Fibroblast of skin of abdomen (primary cell): ENCODE measurements at places on chromosomes 6 and 20.

DNA sequence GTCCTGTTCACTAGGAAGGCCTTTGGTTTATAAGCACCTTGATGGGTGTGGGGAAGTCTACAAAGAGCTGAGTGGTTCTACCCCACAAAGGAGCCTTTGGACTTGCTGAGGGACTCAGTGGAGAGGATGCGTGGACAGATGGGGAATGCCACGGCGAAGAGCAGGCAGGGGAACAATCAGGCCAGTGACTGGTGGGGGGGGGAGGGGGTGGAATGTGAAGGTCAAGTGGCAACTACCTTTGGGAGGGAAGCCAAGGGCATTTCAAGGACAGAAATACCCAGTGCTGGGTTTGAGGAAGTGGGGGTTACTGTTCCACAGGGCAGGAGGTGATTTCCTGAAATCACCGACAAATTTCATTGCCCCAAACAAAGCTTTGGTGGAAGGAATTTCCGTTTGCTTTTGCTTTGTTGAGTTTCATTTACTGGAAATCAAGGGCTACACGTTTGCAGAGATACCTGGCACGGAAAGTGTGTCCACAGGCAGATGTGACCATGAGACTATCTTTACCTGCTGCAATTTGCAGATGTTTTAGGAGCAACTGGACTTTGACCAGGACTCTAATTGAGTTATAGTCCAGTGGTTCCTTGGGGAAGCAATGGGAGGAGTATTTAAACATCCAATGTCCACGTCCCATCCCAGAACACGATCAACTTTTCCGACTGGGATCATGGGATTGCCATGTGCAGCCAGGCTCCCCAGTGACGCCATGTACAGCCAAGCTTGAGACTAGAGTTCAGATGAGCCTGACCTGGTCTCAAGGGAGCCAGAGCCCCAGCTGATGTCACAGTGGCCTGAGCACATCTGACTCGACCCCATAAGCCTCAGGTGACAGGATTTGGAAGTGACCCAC lies 8.0 kb downstream of the CST3 start:
- DNase-seq = no peak

DNA sequence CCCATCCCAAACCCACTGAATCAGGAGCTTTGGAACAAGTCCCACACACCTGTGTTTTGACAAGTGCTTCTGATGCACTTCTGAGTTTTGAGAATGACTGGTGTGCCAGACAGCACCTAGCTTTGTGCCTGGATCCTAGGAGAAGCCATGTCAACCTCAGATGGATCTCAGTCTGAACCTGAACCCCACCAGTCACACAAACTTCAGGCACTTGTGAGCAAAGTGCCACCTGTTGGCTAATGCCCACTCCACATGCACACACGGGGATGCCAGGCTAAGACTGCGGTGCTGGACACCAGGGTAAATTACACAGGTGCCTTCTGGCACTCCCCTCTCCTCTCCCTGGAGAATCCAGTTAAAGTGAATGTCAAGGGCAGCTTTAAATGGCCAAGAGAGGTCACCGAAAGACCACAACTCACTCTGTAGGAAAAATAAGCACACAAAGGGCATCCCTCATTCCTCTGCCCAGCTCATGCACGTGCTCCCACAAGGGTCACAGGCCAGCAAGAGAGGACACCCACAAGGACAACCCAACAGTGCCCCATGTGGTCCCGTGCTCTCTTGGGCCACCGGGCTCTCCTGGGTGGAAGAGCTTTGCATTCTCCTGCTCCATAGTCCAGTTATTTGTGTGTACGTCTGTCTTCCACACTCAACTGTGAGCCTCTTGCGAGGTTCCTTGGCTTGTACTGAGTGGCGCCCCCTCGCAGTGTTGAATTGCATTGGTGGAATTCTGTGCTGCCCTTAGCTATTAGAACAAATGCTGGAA lies 45.6 kb downstream of the TAF8 start:
- DNase-seq = no peak

DNA sequence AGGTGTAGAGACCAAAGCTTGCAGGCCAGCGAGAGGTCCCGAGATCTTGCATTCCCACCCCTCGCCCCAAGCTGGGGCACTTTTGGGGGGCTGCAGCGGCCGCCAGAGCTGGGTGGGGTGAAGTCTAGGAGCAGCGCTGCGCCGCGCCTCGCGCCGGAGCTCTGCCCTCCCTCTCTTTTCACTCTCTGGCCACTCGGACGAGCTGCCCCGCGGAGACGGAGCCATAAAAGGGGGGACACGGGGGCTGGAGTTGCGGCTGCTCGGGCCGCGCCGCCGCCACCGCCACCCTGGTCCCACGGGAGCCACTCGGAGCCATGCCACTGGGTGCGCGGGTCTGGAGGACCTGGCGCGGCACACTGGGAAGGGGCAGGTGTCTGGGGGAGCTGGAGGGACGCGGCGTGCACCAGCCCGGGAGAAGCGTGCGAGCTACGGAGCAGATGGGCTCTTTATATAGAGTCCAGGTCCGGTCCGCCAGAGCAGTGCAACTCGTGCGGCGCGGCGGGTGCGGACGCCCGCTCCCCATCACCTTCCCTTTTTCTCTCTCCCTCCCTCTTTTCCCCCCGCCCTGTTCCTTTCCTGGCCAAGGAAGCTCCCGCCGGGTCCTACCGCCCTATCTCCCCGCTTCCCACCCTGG lies 687 bp upstream of the HTR1B start:
- DNase-seq = no peak

GRCh38 chr6:116371120-116371917 lies 572 bp downstream of the DSE start:
- DNase-seq = peak; percentile 94

GRCh38 chr6:19697744-19698290 lies 139.4 kb upstream of the ID4 start:
- DNase-seq = peak; percentile 85

DNA sequence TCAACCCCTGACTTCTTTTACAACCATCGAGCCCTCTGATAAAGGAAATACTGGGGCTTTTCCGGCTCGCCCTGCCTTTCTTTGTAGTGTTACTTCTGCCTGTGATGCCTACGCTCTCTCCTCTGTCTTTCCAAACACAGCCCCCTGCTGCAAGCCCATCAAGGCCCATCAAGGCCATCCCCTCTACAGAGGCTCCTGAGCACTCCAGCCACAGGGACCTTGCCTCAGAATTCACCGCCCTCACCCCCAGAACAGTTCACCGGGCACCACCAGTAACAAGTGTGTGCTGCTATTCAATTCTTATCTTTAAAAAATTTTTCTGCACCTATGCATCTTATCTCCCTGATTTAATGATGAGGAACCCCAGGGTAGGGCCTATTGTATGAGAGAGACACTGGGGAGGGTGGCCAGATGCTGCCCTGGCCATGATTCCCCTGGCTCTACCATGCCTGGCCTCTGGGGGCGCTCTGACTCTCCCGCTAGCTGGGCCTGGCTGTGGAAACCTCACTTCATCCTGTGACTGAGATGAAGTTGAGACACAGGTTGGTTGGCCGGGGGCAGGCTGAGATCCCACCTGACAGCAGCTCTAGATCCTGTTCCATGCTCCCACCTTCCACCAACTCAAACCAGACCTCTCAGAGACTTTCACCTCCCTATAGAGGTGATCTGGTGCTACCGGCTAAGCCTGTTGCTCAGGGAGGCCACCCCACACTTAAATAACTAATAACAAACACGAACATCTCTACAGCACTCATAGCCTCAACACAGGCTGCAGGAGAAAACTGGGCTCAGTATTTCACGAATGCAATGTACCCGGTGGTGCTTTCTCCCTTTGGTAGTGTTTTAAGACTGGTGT lies 19.2 kb upstream of the GLP1R start:
- no peak for DNase-seq

DNA sequence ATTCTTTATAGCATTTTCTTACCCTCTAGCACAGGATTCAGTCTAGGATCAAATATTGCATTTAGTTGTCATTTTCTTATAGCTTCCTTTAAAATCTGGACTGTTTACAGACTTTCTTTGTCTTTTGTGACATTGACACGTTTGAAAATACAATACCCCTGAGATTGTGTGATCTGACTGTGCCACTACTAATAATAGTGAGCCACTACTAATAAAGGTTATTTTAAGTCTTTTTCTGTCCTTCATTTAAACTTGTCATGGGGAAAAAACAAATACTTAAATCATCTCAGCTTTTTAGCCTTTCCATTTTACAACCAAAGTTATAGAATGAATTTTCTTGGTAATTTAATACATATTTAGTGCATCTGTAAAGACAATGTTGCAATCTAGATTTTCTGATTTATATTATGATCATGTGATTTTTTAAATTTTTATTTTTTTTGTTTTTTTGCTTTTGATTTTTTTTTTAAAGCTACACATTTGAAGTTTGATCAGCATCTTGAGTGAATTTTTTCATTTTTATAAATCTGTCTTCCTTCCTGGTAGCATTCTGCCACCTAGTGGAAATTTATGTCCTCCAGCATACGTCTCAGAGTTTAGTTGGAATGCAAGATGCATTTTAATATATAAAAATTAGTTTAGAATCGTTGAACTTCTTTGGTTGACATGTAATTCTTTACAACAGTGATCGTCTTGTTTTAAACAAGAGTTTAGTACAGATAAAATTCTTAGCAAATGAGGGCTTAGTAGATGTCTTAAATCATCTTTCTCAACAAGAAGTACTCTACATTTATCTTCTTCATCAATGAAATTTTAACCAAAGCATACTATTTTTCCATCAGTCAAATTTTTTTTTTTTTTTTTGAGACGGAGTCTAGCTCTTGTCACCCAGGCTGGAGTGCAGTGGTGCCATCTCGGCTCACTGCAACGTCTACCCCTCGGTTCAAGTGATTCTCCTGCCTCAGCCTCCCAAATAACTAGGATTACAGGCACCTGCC lies 119.4 kb downstream of the NCOA3 start:
- DNase-seq = peak; percentile 63

DNA sequence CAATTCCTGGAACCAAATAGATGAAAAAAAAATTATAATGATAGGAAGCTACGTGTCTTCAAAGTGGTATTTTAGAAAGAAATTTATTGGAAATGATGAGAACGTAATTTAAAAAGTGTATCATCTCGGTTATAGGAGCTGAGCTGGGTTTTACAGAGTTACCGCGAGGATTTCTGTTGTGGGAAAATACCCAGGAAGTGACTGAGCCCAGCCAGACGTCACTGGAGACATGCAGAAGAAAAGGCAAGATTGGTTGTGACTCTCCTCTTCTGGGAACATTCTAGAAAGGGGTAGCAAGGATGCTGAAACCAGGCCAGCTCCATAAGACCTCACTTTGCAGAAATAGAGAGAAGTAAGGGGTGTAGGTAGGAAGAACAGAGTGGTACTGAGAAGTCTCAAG lies 95.9 kb upstream of the ADGRF1 start:
- DNase-seq = no peak

GRCh38 chr6:45488889-45489288 lies 111.2 kb upstream of the SUPT3H start:
- no peak for DNase-seq

GRCh38 chr6:136640132-136640915 lies 90.1 kb upstream of the MAP7 start:
- peak; percentile 30 for DNase-seq

- no peak for DNase-seq
Observed at GRCh38 chr6:90049295-90049694, 155.0 kb downstream of the GJA10 start.

- no peak for DNase-seq
Observed at GRCh38 chr20:16395366-16395765, 177.9 kb downstream of the KIF16B start.

- no peak for DNase-seq
Observed at GRCh38 chr20:54794874-54795273, 319.5 kb downstream of the DOK5 start.

- DNase-seq = no peak
Observed at GRCh38 chr6:7124636-7125035, 16.9 kb downstream of the RREB1 start.

GRCh38 chr6:88910922-88911778 lies 52.3 kb downstream of the RNGTT start:
- DNase-seq = no peak

- DNase-seq = peak; percentile 75
Observed at GRCh38 chr6:25223490-25223991, 55.6 kb upstream of the CARMIL1 start.

- peak; percentile 97 for DNase-seq
Observed at GRCh38 chr6:30686908-30687658, 638 bp upstream of the PPP1R18 start.

- DNase-seq = no peak
Observed at GRCh38 chr6:155221086-155221485, 42.7 kb upstream of the CLDN20 start.

GRCh38 chr20:23313271-23313670 lies 37.3 kb upstream of the NXT1 start:
- DNase-seq = no peak

GRCh38 chr20:21365771-21366170 lies 31.6 kb downstream of the NKX2-4 start:
- no peak for DNase-seq

GRCh38 chr6:119267126-119267905 lies 82.2 kb downstream of the MAN1A1 start:
- DNase-seq = no peak

DNA sequence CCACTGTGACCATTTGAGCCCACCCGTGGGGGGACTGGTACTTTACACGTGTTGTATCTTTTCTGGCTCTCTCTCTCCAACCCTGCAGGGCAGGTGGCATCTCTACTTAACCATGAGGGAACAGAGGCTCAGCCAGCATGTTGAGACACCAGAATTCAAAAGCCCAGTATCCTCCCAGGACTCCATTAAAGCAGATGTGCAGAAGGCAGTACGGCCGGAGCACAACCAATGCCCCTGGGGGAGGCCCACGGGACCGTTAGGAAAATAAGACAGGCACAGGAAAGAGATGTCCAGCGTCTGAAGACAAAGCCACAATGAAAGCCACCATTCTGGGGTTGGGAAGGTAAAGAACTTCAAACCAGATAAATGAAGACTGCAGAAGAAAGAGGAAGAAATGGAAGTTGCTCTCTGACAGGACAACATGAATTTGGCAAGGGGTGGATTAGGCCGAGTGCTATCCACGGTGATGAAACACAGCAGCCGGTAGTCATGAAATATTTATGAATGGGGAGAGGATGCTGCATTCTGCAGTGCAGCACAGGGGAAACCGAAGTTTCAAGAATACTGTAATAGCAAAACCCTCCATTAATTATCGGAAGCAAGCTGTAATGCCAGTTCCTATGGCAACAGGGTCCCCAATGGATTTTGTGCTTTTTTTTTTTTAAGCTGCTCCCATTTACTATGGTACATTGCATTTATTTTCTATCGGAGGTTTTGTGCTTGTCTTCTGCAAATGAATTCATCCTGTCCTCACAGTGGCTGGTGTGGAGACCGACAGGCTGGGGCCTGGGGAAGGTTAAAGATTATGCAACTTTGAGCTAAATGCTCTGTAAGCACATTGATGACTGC lies 179.4 kb downstream of the NRN1 start:
- DNase-seq = no peak
